ENCODE measurements at places on chromosomes 3 and 15. TPM values are rescaled to one million over a fixed set of nuclear protein-coding genes. Genes with fewer than 3 reads are reported as not detected.

- DNase-seq: no peak
Measured at GRCh38 chr3:70982700-70983140, 600.8 kb downstream of the FOXP1 start.

DNA sequence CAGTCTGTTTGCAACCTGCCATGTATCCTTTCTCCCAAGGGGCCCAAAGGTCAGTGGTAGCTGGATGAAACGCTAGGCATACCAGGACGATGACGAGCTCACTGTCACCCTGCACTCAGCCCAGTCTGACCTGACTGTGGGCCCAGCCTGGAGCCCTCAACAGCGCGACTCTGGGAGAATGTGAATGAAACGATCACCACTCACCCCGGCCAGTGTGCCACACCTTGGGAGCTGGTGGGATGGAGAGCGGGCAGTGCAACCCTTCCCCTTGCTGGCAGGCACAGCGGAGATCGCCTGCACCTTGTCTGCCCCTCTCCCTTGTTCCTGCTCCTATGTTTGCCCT, 27.2 kb downstream of the SRPRB start:
- DNase-seq: no peak

DNA sequence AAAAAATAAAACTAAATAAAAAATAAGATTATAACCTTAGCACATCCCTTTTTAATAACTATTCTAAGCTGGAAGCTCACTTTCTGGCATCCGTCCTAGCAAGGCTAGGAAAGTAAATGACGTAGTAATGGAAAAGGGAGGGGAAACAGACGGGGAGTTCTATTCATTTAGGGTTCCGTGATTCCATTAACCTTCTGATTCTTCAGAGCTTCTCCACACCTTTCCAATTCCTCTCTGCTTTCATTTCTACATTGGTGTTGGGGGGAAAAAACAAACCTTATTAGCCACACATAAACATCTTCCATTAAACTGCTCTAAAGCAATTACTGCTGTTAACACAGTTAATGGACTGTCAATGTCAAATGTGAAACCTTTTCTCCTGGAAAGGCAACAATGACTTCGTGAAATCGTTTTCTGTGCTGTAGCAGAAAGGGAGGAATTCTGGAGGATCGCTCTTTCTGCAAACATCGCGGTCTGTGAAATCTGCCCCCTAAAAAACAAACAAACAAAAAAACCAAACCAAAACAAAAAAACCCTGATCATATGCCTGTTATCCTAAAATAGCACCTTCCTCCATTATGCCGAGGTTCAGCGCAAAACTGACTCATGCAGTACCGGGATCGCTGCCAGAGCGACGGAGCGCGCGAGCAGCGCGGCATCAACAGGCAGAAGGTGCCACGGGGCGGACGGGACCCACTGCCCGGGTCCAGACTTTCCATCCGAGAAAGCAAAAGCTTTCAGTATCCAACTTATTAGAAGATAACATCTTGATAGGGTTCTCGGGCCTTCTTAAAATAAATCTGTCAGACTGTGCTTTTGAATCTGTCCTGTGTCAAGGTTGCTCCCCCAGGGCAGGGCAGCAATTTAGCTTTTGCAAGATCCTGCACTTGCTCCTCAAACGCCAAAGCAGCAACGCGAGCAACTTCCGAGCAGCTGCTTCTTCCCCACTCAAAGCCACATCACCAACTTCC, 156.2 kb downstream of the FGF12 start:
- DNase-seq: no peak

The HACD3 gene
- 139 TPM for polyA plus RNA-seq

The CASR gene
- polyA plus RNA-seq: 29.2 TPM
